ENCODE measurements at places on chromosomes 7 and 10.
A peak's percentile ranks its signal among the peaks of the same experiment; 100 is the strongest.

DNA sequence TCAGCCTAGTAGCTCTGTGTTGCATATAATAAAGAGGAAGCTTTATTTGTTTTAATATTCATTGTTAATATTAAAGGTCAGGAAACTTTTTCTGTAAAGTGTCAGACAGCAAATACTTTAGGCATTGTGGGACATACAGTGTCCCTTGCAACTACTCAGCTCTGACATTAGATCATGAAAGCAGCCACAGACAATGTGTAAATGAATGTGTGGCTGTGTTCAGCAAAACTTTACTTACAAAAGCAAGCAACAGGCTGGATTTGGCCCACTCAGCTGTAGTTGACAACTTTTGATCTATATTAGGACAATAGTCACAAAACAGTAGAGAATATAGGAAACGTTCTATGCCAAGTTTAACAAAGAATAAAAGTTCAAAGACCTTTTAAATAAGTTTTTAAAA is 173.3 kb downstream of the RNLS start:
- no peak for DNase-seq

- no peak for DNase-seq
These were observed 161.5 kb downstream of the FGFR2 start for GRCh38 chr10:121436630-121437341.

GRCh38 chr7:142876236-142876960 is 9.1 kb downstream of the TRPV6 start:
- DNase-seq: no peak

DNA sequence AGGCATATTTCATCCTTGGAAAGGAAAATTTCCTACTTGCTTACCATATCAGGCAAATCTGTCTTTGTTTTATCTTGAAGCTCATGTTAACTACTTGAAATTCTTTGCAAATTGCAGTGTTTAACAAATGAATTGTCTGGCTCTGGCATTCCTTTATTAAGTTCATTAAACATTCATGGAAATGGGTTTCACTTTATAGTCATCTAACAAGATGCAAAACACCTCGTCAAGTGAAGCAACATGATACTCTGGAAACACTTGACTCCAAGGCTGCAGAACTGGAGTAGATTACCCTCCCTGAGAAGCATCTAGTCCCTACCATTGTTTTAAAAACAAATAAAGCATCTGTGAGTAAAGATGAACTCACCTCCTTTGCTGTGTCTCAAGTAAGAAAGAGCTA is 1086.9 kb downstream of the NRG3 start:
- no peak for DNase-seq

- DNase-seq: no peak
These were observed at the start of gene COL28A1 for GRCh38 chr7:7535691-7536090. Gene COL28A1, minus strand, starts transcription at chr7:7535873. Its CDS starts 2,998 bp downstream, at chr7:7532875.

GRCh38 chr10:111600772-111601171 is 523.9 kb downstream of the ADRA2A start:
- no peak for DNase-seq

DNA sequence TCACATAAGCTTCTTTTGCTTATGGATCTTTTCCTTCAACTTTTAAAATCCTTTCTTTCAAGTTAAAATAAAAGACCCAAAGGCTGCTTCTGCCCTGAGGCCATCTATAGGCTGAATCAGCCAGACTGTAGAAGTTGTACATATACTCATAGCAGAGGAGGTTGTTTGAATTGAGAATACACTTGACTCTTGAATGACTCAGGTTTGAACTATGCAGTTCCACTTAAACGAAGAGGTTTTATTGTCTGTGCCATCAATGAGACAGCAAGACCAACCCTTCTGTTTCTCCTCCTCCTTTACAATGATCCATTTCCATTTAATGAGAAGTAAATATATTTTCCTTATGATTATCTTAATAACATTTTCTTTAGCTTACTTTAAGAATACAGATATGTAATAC is 5.8 kb downstream of the ZNF365 start:
- no peak for DNase-seq

DNA sequence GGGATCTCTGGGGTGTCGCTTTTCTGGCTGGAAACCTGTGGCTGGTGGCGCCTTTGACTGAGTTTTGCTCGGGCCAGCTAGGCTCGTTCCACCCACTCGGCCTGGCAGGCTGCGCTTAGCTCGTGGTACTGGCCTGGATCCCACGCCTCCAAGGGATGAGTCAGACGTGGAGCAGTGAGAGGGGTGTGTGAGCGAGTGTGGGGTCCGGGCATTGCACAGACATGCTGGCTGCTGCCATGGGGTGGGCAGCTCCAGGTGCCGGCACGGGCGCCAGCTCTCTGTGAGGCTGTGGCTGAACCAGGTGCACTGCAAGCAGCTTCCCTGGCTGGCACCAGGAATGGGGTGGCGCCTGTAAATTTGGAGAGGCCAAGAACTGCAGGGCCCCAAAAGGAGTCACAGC is 63.1 kb upstream of the CACNA2D1 start:
- no peak for DNase-seq

DNA sequence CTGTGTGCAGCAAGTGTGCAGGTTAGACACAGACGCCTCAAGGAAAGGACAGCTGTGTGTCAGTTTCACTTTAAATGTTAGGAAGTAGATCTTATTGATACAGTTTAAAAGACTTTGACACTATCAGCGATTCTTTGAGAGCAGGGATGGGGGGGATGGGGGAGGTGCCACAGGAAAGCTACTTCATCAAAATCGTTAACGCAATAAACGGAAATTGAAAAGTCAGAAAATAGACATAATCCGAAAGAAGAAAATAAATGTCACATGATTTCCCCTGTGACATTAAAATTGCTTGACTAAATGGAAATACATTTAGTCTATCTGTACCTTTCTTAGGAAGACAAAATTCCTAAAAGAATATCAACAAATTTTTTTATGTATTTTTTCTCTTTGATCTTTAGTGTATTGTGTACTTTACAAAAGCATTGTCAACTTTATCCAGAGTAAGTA is 476 bp upstream of the ZNF33B start:
- peak; percentile 13 for DNase-seq

GRCh38 chr7:102897211-102897631 is 15.6 kb upstream of the LRRC17 start:
- no peak for DNase-seq

- DNase-seq: no peak
These were observed 18.1 kb upstream of the PALS2 start for GRCh38 chr7:24555184-24555583.

- DNase-seq: no peak
These were observed 179.0 kb upstream of the PLPP4 start for GRCh38 chr10:120278069-120278468.
